Endodermal cell (in vitro differentiated cells): ENCODE measurements at places on chromosomes 12 and 14.

DNA sequence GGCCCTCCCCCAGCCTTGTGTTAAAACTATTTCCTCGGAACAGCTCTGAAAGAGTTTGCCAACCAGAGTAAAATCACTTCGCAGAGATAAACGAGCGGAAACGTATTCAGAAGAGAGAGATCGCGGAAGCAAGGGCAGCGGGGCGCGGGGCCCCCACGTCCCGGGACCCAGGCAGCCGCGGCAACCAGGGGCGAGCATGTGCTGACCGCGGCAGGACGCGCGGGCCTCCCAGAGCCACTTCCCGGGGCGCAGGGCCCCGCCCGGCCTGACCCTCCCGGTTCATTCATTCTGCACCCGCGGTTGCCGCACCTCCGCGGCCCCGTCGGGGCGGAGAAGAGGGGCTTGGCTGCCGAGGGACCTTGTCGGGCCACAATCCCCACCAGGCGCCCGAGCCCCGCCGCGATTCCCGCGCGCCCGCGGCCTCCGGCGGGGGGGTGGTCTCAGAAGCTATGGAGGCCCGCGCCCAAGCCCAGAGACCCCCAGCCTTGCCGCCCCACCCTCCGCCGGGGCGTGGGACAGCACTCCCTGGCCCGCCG, 598 bp downstream of the UBE2N start:
- no peak for DNase-seq

- no peak for DNase-seq
Measured at GRCh38 chr14:69423279-69423678, 24.8 kb downstream of the SLC39A9 start.

DNA sequence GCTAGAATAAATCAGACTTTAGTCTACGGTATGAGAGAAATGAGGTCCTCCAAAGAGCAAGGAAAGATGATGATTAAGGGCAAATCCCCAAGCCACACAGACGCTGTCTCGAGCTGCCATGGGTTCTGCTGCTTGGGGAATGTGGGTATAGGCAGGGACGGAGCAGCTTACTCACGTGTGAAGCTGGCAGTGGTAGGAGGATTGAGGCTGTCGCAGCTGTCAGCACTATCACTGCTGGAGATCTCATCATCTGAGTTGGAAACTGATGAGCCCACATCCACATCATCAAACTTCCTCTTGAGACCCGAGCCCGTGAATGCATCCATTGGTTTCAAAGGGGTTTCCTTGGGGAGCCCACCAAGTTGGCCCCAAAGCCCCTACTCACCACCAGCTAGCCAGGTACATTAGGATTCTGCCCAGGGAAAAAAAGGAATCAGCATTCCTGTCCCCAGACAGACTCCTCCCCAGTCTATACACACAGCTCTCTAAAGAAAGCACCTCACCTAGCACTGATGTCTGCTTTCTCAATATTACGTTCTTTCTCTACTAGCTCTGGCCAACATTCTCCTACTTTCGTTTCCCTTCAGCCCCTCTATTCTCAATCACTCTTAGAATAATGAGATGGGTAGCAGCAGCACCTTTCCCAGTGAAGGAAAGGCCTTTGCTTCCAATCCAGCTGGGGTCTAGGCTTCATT, 7.0 kb downstream of the CSRNP2 start:
- DNase-seq: no peak

GRCh38 chr12:11725686-11726085, 76.2 kb downstream of the ETV6 start:
- no peak for DNase-seq

GRCh38 chr12:67541625-67541991, 106.9 kb upstream of the DYRK2 start:
- DNase-seq: no peak

- peak; percentile 92 for DNase-seq
Measured at GRCh38 chr14:103126873-103127304, 3.6 kb downstream of the TNFAIP2 start.

GRCh38 chr14:106788534-106788933, 1262.2 kb downstream of the TMEM121 start:
- no peak for DNase-seq

DNA sequence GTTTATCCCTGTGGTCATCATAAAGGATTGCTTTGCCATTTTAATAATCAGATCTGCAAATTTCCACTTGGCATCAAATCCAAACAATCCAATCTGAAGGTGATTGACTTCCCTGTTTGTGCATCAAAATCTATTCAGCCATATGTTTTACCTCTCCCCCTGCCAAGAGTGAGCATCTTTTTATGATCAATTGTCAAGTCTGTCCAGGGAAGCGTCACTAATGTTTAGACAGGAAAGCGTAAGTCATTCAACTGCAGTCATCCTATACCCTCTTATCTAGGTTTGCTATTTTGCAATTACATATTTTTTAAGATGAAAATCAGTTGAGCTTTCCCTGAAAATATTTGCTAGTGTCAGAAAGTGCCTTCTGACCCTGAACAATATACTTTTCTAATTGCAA, 1224.1 kb upstream of the SEL1L start:
- DNase-seq: no peak

DNA sequence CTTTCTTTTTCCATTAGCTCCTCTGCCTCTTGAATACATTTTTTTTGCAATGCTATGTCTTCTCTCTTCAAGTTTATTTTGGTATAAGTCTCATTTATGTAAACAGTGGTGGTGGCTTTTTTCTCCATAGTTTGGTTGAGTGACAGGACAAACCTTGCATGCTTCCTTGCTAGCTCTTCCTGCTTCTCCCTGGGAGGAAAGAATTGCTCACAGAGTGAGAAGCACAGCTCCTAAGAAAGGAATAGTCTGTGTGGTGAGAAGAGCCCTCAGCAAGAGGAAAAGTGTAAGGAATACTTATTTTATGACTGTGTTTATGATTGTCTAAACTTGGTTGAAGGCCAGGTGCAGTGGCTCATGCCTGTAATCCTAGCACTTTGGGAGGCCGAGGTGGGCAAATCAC, 11.5 kb downstream of the CCDC175 start:
- DNase-seq: no peak

GRCh38 chr14:88179716-88180115, 143.4 kb downstream of the KCNK10 start:
- no peak for DNase-seq

DNA sequence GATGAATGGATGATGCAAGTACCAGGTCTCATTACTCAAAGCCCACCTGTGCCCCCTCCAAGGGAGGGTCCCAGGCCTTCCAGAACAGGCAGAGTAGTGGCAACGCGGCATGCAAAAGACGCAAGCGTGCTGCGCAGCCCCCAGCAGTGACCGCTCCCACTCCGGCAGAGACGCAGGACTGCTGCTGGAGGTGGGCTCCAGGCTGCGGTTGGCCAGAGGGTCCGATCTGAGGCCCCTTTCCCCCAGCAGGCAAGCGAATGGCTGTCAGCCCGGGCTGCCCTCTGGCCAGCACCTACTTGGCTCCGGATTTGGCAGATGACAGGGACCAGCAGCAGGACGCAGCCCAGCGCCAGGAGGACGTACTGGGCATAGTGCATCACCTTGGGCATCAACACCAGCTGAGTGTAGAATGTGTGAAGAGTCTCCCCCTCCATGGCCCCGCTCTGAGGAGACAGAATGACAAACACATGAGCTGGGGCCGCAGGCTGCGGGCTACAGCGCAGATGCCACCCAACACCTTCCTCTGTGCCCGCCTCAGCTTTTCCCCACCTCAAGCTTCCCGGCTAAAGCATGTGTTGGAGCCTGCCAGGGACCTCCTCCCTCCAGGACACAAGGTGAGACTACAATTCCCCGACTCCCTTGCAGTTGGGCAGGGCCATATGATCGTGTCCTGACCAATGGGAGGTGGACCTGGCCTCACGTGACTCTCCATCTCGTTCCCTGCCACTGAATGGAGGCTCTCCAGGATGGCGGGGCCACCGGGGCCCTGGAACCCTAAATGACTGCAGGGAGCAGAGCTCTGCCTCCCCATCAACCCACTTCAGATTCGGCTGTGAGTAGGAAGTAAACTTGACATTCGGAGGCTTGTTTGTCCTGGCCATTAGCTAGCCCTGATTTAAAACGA, 77.4 kb downstream of the SCARB1 start:
- peak; percentile 94 for DNase-seq

GRCh38 chr14:66443785-66444184, 42.4 kb upstream of the CCDC196 start:
- no peak for DNase-seq

- DNase-seq: no peak
Measured at GRCh38 chr14:105325303-105325702, 10.8 kb downstream of the PACS2 start.

- DNase-seq: peak; percentile 89
Measured at GRCh38 chr14:69713209-69713781, 53.6 kb upstream of the SRSF5 start.

GRCh38 chr12:32482226-32482625, 82.9 kb downstream of the FGD4 start:
- DNase-seq: no peak

GRCh38 chr12:100170313-100170858, 27.7 kb upstream of the BLTP3B start:
- DNase-seq: peak; percentile 55

DNA sequence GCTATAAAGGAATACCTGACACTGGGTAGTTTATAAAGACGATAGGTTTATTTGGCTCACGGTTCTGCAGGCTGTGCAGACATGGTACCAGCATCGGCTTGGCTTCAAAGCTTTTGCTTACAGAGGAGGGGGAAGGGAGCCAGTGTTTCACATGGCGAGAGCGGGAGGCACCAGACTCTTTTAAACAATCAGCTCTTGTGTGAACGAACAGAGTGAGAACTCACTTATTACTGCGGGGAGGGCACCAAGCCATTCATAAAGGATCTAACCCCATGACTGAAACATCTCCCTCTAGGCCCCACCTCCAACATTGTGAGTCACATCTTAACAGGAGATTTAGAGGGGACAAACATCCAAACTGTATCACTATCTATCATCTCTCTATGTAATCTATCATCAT, 227.4 kb downstream of the TMEM132D start:
- DNase-seq: no peak

DNA sequence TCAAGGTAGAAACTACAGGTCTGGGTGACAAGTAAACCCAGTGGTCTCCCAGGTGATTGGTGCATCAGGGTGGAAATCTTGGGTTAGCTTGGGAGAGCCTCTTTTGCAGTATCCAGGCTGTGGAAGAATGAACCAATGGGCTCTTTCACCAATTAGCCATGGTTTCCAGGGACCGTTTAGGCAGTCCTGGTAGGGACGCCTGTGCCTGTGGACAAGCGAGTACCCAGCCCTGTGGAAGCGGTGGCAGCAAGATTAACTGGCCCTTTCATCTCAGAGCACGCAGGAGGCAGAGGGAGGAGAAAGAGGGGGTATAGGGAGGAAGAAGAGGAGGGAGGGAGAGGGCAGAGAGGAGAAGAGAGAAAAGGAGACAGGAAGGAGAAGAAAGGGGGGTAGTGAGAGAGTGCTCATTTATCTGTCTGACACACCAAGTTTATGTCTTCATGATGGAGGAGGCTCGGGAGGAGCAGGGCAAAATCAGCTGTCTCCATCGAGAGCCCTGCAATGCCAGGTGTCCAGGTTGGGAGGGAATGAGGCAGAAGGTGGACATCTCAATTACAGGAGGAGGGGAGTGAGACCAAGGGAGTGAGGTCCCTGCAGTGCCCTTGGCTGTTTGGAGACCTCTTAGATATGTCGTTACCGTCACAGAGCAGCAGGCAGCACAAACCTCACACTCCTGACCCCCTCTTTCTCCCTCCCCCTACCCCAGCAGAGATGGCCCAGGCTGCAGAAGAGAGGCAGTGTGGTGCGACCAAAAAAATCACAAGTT, 4.6 kb upstream of the ZDHHC22 start:
- peak; percentile 46 for DNase-seq

DNA sequence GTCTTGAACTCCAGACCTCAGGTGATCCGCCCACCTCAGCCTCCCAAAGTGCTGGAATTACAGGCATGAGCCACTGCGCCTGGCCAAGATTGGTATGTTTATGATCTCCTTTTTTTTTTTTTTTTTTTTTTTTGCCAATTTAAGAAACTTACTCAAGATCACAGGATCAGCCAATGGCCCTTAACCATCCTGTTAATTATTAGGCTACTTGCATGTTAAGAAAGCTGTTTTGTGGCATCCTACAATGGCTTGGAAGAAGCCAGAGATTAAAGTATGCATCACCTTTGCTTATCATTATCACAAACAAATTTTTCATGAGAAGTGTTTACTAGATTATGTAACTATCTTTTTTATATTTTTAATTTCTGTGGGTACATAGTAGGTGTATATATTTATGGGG, 140.2 kb downstream of the BCAT1 start:
- DNase-seq: no peak

GRCh38 chr12:72368298-72368697, 96.1 kb downstream of the TRHDE start:
- no peak for DNase-seq

- DNase-seq: peak; percentile 73
Measured at GRCh38 chr14:94005324-94006073, 8.4 kb downstream of the CCDC197 start.

DNA sequence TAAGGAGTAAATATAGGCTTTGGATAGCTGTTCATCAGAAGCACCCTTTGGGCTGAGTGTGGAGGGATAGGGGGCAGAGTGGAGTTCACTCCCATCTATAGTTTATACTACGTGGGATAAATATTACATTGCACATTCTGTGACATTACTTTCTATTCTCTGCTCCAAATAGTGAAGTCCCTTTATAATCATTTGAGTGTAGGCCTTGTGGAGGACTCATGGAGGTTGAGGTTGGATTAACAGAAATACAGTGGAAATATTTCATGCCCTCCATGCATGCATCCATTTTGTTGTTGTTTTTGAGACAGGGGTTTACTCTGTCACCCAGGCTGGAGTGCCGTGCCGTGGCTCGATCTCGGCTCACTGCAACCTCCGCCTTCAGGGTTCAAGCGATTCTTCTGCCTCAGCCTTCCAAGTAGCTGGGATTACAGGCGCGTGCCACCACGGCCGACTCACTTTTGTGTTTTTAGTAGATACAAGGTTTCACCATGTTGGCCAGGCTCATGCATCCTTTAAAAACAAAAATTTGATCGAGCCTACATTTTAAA, 1.4 kb downstream of the CHPT1 start:
- no peak for DNase-seq

DNA sequence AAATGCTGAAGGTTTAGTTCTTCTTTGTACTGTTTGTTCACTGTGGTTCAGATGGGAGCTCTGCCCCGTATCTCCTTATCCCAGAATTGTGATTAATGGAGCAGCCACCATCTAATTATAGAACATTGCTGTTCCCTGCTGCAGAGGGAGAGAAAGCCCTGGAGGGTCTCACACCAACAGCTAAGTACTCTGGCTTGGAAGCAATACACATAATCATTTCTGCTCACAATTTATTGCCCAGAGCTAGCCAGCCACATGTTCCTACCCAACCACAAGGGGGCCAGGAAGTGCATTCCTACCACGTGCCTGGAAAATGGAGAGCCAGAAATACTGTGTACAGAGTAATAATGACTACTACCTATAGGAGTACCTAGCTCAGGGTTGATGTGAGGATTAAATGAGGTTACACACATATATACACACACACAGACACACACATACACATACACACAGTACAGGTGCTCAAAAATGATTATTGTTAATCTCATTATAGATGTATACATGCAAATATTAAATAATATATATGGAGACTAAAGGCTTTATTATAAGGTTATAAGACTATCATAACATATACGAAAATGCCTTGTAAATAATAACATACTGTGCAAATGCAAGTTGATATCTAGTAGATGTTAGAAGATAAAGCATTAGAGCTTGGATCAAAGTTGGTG, 22.3 kb downstream of the MSRB3 start:
- DNase-seq: peak; percentile 82

- DNase-seq: no peak
Measured at GRCh38 chr12:15620741-15621539, 168.2 kb downstream of the EPS8 start.
